ENCODE measurements at places on chromosomes 16 and 17.

DNA sequence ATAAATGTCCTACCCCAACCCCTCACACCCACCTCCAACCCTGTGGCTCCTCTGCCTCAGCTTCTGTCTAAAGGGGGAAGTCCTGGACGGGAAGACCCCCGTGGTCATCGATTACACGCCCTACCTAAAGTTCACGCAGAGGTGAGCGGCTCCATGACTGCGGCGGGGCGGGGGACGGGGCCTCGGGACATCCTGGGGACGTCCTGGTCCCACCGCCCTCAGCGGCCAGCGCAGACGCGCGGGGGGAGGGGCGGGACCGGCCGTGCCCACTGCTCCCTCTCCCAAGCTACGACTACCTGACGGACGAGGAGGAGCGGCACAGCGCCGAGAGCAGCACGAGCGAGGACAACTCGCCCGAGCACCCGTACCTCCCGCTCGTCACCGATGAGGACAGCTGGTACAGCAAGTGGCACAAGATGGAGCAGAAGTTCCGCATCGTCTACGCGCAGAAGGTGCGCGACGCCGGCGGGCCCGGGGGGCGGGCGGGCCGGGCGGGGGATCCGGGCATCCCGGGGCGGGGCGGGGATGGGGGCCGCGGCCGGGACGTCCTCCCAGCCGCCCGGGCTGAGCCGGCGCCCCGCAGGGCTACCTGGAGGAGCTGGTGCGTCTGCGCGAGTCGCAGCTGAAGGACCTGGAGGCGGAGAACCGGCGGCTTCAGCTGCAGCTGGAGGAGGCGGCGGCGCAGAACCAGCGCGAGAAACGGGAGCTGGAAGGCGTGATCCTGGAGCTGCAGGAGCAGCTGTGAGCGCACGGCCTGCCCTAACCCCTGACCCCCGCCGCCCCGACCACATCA lies 6.7 kb downstream of the RUNDC3A start:
- DNase-seq, result no peak

DNA sequence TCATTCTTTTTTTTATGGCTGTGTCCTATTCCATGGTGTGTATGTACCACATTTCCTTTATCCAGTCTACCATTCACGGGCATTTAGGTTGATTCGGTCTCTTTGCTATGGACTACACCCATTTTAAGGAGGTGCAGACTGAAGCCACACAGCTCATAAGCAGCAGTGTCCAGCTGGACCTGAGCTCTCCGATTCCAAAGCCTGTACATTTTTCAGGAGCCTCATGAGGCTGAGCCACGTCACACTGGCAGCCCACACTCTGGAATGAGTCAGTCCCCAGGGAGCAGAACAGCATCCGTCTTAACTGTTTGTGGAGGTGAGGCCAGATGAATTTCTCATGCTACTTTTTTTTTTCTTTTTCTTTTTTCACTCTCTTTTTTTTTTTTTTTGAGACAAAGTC lies 116.1 kb downstream of the C16orf95 start:
- no peak for DNase-seq

GRCh38 chr16:65994291-65994690 lies 372.2 kb upstream of the CDH5 start:
- no peak for DNase-seq

- DNase-seq, result no peak
Measured at GRCh38 chr17:29189355-29189754, 9.2 kb upstream of the MYO18A start.

- peak; percentile 11 for DNase-seq
Measured at GRCh38 chr17:8482546-8482945, 46.9 kb downstream of the NDEL1 start.

DNA sequence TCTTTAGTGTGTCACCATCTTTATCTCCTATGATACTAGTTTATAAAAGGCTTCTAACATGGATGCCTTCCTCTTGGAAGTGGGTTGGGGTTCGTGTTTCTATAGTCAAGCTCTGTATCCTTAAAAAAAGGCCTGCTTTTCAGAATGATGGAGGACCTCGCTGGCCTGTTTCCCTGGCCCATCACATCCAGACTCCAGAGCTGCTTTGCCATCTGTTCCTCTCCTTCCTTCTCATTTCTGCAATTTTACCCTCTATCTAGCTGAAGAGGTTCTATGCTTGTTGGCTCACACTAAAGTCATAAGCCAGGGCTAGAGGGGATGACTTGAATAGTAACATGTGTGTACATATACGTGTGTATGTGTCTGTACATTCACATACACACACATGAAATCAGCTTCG lies 450.8 kb upstream of the HSBP1 start:
- DNase-seq, result no peak

DNA sequence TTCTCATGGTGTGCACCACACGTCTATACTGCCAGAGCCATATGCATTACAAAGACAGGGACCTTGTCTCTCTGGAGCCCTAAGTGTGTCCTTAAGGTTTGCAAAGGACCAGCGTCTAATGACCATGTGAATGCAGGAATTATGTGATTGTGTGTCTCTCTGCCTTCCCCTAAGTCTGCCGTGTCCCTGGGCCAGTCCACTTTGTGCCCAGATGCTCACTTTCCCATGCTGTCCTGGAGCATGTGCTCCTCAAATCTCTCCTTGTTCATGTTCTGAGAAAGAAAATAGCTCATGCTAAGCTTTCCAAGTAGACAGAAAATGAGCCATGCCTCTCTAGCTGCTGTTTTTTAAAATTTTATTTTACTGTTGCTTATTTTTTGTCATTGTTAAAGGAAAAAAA lies 125.5 kb downstream of the RBFOX1 start:
- no peak for DNase-seq

DNA sequence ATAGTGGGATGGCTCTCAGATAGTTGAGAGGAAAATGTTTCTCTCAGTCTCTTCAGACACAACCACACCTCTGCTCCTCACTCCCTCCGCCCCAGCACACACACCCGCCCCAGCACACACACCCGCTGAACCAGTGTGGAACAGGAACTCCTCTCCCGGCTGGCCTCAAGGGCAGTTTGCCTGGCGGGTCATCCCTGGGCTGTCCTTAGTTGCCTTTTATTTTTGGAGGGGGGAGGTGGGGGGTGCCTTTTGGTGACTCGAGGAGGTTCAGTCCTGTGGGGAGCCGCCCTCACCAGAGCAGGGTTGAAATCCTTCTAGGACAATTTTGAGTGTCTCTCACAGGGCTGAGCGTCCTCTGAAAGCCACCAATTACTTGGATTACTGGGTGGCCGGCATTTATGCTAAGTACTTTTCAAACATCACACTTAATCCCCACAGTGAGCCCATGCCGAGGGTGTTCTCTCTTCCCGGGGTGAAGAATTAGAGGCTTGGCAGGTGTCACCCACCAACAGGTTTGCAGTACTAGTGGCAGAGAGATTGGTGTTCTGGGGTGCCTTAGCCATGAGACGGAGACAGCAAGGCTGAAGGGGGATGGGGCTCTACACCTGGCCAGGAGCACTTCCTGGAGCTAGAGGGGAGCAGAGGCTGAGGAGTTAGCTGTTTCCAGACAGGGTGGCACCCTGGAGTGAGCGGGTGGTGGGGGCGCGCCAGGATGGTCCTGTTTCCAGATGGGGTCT lies 2.8 kb downstream of the RASD1 start:
- no peak for DNase-seq

GRCh38 chr16:89904606-89905510 lies 13.8 kb upstream of the MC1R start:
- DNase-seq, result no peak

DNA sequence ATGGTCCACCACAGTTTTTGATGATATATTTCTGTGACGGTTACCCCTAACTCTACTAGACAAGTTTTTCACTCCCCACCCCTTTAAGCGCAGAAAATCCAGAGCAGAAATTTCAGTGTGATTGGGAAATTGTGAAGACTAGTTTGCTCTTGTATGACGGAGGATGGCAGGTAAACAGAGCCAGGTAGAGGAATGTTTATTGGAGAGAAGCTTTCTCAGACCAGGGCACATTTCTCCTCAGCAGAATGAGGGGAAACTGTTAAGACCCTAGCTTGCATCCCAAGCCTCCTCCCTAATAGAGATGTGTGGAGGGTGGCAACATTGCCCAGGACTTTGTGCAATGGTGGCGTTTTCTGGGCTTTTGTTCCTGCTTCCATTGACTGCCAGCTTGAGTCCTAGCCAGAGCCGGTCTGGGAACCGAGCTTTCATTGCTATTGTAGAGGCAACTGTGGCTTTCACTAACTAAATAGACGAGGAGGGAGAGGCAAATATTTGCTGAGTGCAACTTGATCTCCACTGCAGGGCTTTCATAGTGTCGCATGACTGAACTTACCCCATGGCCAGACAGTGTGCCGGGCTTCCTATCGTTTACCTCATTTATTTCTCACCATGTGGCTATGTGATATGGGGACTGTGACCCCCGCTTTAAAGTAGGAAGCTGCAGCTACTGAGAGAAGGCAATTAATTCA lies 159.6 kb upstream of the MPHOSPH6 start:
- DNase-seq, result no peak

DNA sequence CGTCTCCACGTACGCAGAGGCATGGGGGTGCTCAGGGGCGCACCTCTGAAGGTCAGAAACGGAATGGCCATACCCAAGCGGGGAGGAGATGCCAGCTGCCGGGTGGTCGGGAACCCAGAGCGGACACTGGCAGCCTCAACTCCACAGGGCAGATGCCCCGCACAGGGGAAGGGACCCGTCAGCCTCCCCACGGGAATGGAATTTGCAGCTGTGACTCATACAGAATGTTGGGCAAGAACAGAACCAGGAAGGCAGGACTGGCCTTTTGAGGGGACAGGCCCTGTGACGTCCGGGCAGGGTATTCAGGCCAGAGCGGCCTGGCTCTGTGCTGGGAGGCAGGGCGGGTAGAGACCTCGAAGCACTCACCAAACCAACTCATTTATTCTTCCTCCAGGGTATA lies 7.5 kb downstream of the TK1 start:
- DNase-seq, result no peak

- DNase-seq, result no peak
Measured at GRCh38 chr17:7982666-7983065, 19.7 kb upstream of the GUCY2D start.

DNA sequence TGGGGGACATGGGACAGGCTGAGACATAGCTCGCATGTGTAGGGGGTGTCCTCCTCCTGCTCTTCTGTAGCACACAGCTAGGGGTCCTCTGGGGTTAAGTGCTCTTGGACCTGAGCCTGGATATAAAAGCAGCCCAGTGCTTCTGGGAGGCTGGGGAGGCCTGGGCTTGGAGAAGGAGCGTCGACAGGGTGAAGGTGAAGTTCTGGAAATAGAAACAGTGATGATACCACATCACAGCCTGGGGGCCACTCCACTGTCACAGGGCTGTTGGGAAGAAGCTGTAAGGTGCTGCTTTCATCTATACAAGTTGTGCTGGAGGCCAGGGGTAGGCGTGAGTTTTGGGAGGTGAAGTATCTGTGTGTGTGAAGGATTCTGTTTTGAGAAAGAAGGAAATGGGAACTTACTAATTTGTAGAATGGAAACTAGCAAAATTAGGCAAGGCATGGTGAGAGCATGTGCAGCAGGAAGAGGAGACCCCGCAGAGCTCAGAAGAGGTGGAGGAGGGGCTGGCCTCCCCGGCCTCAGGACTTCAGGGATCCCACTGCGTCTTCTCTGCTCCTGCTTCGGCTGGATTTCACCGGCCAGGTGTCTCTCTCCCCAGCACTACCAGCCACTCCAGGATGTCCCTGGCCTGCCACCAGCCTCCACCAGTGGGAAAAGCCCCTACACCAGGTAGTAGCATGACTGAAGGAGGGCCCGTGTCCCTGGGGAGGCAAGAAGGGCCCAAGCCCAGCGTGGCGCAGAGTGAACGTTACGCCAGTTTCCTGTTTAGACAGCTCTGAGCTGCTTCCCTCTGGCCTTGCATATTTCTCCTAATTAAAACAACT lies 19.4 kb downstream of the PLCG2 start:
- DNase-seq, result no peak

GRCh38 chr17:46726206-46726605 lies 92.3 kb downstream of the WNT3 start:
- no peak for DNase-seq

- DNase-seq, result no peak
Measured at GRCh38 chr16:74679983-74680382, 13.3 kb upstream of the RFWD3 start.

DNA sequence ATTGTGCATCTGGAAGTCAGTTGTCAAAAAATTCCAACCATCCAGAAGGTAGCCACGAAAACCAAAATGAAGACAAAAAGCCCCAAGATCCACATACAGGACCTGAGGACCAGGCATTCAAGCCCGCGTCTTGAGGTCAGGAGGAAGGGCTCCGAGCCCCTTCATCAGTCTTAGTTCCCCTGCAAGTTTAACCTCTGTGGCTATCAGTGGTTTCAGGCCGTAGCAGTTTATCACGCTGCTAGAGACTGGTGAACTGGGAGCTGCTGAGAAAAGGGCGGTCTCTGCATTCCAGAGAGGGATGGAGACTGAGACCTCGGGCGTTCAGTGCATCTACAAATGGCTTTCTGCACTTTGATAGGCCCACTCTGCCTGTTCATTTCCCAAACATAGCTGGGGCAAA lies 70.6 kb downstream of the IRF8 start:
- no peak for DNase-seq

DNA sequence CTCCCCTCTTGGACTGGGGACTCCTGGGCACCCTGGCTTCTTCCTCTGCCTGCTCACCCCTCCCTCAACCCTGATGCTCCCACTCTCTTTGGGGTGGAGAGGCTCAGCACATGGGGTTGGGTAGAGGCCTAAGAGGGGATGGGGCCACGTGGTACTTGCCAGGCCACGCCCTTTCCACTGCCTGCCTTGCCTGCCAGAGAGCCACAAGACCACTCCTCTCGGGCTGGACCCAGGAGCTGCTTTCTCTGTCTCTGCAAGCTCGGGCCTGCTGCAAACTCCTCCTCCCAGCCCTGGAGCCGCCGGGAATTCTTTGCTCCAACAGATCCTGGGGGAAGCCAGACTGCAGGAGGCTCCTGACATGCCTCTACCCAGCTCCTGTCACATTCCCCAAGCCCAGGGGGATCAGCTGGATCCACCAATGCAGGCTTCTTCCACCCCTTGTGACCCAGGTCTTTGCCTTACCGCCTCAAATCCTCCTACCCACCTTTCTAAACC lies 11.8 kb downstream of the DLX4 start:
- no peak for DNase-seq

GRCh38 chr17:43676471-43676870 lies 14.7 kb upstream of the MEOX1 start:
- no peak for DNase-seq

DNA sequence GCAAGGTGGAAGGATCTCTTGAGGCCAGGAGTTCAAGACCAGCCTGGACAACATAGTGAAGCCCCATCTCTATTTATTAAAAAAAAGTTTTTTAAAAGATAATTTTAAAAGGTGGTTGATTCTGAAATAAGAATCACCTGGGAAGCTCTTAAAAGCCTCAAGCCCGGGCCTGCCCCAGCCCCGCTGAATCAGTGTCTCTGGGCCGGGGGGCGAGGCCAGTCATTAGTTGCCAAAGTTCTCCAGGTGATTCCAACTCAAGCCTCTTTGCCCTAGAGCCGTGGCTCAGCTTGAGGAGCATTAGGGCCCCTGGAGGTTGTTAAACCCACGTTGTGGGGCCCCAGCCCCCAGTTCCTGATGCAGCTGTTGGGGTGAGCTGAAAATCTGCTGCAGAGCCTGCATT lies 24.6 kb downstream of the JPH3 start:
- no peak for DNase-seq

All from globus pallidus (tissue), 1 donor.